ENCODE measurements at places on chromosomes 7 and 10.

- no peak for DNase-seq
These were observed 212.0 kb downstream of the DNAJB6 start for GRCh38 chr7:157548691-157549303.

- DNase-seq: peak; percentile 20
These were observed 19.9 kb upstream of the MAP3K8 start for GRCh38 chr10:30413996-30414576.

DNA sequence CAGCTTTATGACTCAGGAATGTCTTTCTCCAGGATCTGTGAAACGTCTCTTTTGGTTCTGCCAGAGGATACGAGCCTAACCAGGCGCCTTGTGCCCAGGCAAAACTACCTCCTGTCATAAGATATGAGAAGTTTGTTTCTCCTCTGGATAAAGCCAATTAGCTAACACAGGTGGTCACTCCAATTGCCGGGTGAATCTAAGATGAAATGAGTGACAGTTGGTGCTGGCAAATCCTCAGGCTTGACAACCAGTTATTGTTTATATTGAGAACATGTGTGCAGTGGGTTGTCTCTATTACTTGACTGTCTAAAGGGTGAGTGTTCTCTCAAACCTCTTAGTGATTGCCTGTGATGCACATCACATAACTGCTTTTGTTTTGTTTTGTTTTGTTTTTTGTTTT, 449.1 kb downstream of the XPNPEP1 start:
- no peak for DNase-seq

- no peak for DNase-seq
These were observed 282.3 kb downstream of the TFEC start for GRCh38 chr7:115748123-115748738.

- no peak for DNase-seq
These were observed 68.3 kb downstream of the PRKAG2 start for GRCh38 chr7:151808400-151809145.

DNA sequence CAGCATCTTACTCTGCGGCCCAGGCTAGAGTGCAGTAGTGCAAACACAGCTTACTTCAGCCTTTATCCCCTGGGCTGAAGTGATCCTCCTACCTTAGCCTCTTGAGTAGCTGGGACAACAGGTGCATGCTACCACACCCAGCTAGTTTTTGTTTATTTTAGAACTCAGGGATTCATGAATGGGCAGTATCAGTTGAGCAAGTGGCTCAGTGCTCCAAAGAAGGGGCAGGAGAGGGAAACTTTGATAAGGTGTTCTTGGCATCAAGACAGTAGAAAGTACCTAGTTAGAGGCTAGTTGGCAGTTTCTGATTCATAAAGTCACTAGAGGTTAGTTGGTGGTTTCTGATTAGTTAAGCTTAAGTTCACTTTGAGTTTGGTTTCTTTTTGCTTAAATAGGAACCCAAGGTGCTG, 18.4 kb downstream of the TRIM24 start:
- no peak for DNase-seq

GRCh38 chr7:13069841-13070240, 382.4 kb downstream of the ARL4A start:
- no peak for DNase-seq

DNA sequence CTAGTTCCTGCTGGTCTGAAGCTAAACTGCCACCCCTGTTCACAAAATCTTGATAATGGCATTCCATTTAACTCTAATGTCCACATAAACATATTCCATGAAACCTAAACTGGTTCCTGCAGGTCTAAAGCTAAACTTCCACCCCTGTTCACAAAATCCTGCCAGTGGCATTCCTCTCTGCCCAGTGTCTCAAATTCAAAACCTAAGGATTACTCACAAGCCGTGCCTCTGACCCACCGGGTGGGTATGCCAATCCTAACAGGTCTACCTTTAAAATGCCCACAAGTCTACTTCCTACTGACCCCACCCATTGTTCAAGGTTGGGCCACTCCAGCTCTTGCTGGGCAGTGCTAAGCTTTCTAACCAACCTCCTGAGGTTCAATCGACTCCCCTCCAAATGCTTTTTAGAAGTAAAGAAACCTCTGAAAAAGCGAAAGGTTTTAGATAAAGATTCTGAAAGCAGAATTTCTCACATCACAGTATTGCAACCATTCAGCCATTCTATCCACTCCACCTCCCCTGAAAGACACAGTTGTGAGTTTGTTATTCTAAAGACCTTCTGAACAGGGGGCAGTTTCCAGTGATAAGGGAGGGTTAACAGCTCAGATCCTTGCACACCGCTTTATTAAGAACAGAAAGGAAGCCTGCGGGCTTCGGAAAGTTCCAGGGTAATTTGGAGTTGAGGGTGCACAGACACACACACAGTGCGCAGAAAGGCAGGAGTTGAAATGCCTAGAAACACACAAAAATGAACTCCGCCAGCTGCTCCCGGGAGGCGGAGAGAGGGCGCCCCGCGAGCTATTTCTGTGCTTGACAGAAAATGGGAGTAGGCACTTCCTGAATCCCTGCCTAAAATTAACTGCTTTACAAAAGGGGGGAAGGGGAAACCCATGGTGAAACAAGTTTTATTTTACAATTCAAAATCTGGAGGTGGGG, 87.7 kb downstream of the TNS3 start:
- no peak for DNase-seq

GRCh38 chr7:155000795-155001194, 2.1 kb downstream of the PAXIP1 start:
- no peak for DNase-seq

GRCh38 chr10:80708808-80709207, 171.1 kb downstream of the SH2D4B start:
- no peak for DNase-seq

GRCh38 chr7:148849393-148850098, 34.5 kb downstream of the EZH2 start:
- DNase-seq: no peak

GRCh38 chr10:60320666-60321065, 69.0 kb downstream of the ANK3 start:
- no peak for DNase-seq

DNA sequence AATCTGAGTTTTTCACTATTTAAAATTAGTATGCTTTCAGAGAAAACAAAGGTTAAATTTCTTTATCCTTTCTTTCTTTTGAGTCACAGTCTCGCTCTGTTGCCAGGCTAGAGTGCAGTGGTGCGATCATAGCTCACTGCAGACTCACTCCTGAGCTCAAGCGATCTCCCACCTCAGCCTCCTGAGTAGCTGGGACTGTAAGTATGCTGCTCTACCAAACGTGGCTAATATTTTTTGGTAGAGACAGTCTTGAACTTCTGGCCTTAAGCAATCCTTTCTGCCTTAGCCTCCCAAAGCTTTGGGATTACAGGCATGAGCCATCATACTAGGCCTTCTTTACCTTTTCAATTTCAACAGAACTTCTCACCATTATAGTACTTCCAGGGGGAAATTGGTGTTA, 113.7 kb downstream of the TRIM24 start:
- no peak for DNase-seq

GRCh38 chr7:141480953-141481352, 70.3 kb upstream of the AGK start:
- no peak for DNase-seq

DNA sequence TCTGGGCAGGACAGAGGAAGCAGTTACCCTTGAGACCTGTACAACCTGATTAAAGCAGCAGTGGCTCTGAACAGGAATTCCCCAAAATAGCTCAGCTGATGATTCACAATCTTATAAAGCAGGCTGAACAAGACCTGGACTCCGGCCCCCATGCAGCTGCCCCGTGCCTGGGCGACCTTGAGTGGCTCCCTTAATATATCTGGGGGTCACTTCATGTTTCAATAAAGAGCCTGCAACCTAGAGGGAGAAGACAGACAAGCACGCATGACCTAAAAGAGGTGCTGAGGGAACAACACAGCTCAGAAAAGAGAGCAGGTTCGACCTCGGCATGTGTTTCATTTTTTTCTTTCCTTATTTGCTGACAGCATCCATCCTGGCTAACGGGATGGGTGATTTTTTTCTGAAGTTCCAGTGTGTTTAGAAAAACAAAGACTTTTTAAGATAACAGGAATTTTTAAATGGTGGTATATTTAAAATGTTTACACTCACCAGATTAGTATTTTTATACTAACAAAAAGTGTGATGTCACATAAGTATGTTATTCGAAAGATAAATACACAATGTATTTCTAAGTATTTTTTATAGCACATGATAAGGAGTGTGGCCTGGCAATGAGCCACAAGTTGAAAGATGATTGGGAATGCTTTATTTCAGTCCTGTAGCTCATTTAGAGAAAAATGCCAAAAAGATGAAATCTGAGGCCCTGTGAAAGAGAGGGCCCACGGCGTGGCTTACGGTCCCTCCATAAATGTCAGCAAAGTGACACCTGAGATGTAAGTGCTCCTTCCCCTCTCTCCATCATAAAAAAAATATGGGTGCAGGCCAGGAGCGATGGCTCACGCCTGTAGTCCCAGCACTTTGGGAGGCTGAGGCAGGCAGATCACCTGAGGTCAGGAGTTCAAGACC, 161.3 kb downstream of the SLIT1 start:
- no peak for DNase-seq

Measured in activated gamma-delta T cell treated with Interleukin-2 at 50 U/mL for 16 hours (primary cell).